Activated effector memory CD4-positive, alpha-beta T cell treated with anti-CD3 and anti-CD28 coated beads, Interleukin-2, amount 50 U/mL, for 16 hours (primary cell): ENCODE measurements at places on chromosomes 3 and 15.

DNA sequence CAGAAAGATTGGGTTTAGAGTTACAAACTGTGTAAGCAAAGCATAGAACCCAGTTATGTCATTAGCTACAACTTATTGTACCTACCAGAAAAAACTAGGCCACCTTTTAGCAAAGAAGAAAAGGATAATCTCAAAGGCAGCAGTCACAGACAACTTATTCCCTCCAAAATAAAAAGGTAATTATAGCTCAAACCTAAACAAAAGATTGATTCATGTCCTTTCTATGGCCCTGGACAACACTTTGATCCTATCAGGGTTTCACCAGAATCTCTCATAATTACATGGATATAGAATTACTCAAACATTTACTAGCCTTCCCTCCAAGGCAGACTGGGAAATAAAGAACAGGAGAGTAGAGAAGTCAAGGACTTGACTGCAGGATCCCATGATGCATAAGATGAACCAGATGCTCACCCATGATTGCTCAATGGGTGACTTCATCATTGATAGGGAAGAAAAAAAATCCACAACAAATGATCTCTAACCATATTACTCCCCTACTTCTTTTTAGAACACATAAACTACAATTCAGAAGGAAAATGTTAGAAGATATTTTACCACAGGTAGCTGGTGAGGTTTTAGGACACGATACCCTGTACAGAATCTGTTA is 17.4 kb downstream of the DET1 start:
- no peak for DNase-seq

DNA sequence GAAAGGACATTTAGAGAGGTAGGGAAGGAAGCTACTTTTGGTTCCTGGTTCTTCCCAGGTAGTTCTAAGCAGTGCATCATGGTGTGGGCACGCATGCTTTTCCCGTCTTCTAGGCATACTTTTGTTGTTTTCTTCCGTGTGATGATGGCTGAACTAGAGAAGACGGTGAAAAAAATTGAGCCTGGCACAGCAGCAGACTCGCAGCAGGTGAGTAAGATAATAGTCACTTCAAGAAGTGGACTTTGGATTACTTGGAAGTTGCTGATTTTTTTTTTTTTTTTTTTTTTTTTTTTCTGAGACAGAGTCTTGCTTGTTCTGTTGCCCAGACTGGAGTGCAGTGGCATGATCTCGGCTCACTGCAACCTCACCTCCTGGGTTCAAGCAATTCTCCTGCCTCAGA is 17.9 kb downstream of the FANCD2OS start:
- no peak for DNase-seq

- no peak for DNase-seq
These were observed 29.3 kb downstream of the GRAMD2A start for GRCh38 chr15:72168131-72168807.

GRCh38 chr3:24500806-24501205 is 6.2 kb upstream of the THRB start:
- no peak for DNase-seq

DNA sequence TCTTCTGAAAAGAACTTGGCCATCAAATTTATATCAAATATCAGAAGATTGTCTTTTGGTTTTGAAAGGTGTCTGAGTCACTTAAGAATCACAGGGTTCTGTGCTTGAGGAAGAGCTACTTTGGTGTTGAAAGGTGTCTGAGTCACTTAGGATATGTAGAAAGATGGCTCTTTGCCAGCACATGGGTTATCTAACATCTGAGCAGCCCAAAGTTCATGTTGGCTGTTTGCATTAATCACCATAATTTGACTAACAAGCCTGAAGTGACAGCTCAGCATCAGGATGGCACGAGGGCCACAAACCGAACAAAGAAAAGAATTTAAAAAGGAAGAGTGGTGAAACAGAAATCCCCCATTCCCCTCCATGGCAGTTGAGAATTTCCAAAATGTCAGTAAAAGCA is 190.5 kb upstream of the CMC1 start:
- no peak for DNase-seq

DNA sequence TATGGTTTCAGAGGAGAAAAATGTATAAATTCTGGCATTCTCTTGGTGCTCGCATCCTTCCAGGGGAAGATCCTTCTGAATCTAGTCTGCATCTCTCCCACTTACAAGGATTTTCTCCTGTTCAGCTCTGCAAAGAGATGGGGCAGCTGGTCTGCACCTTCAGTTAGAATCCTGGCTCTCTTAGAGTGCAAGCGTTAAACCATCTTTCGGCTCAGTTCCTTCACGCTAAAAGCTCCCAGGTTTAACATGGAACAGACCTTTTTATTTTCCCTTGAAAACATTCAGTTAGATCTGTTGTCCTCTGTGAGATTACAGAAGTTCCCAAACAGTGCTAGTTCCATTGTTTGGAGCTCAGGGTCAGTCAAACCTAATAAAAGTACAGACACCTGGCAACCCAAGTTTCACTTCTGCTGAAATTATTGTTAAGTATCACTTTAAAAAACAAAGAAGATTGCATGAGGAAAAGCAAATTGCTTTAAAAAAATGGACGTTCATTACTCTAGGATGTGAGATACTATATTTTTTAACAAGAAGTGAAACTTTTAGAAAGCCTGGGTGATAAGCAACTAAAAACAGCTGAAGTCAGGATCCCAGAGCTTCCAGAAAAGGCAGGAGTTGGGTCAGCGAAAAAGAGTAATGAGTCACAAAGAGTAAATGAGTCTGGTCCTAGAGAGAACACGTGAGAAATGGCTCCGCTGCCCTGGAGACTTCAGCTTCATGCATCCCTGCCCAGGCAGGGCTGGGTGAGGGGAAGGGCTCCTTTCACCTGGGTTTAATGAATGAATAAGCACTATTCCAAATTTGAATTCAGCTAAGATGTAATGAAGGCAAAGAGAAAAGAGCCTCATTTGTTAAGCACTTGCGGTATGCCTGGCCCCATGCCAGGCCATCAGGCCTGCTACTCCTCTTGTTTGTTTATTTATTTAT is 63.3 kb downstream of the ABTB1 start:
- peak; percentile 4 for DNase-seq

DNA sequence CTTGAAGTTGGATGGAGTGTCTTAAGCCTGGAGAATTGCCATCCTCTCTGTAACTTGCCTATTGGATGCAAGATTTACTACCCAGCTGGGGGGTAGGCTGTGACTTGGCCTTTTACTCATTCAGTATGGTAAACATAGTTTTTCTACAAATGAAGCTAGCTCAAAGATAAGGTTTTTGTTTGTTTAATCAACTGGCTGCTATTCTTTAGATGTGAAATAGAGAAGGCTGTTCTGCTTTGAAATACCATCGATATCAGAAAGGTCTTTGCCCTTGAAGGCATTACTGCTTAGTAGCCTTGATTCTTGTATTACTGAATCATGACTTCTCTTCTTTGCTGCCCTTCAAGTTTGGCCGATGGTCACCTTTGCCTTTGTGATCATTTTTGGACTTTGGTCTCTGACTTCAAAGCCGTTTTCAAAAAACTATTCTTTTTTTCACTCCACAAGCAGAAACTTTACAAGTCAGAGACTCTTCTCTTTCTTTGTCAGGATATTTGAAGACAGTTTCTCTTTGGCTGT is 83.1 kb downstream of the GAP43 start:
- no peak for DNase-seq

DNA sequence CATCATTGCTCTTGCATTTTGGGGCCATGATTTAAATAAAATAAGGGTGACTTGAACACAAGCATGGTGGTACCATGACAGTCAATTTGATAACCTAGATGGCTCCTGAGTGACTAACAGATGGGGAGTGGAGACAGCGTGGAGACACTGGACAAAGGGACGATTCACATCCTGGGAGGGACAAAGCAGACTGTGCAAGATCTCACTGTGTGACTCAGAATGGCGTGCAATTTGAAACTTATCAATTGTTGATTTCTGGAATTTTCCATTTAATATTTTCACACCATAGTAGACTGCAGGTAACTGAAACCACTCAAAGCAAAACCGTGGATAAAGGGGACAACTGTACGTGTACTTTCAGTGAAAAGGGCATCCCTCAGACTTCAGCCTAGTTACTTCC is 25.5 kb downstream of the MCCC1 start:
- no peak for DNase-seq

GRCh38 chr3:124014366-124014942 is 22.5 kb upstream of the ROPN1 start:
- DNase-seq: no peak

GRCh38 chr3:117651246-117651645 is 941.7 kb downstream of the TUSC7 start:
- no peak for DNase-seq

- DNase-seq: no peak
These were observed 23.4 kb upstream of the NRG4 start for GRCh38 chr15:76035593-76035992.

DNA sequence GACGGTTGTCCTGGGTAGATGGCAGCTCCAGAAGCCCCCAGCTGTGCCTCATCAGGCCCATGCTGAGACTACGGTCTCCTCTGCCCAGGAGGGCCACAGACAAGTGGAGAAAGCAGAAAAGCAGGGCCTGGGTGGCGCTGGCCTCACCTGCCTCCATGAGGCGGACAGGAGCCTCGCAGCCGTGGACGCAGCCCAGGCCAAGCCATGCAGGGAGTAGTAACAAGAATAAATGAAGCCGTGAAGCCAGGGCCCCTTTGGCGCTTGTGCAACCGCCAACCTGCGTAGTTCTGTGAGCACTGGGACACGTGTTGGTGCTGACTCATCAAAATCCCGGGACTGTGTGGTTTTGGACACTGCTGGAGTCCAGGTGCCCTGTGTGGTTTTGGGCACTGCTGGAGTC is 12.3 kb upstream of the MUC4 start:
- DNase-seq: no peak

DNA sequence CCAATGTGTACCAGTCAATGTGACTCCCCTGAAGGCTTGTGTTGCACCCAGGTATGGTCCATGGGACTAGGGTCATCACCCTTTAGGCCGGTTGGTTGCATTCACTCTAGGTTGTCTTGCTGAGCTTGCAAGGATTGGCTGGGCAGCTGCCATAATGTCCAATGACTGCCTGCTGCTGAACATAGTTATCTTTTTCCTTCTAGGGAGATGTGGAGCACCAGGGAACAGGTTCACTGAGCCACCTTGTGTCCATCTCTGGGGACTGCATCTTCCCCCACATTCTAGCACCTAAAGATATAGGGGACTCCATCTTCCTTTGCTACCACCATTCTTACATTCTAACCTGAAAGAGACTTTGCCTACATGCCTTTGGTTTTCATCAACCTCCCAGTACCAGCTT is 580.4 kb upstream of the TBL1XR1 start:
- peak; percentile 69 for DNase-seq

DNA sequence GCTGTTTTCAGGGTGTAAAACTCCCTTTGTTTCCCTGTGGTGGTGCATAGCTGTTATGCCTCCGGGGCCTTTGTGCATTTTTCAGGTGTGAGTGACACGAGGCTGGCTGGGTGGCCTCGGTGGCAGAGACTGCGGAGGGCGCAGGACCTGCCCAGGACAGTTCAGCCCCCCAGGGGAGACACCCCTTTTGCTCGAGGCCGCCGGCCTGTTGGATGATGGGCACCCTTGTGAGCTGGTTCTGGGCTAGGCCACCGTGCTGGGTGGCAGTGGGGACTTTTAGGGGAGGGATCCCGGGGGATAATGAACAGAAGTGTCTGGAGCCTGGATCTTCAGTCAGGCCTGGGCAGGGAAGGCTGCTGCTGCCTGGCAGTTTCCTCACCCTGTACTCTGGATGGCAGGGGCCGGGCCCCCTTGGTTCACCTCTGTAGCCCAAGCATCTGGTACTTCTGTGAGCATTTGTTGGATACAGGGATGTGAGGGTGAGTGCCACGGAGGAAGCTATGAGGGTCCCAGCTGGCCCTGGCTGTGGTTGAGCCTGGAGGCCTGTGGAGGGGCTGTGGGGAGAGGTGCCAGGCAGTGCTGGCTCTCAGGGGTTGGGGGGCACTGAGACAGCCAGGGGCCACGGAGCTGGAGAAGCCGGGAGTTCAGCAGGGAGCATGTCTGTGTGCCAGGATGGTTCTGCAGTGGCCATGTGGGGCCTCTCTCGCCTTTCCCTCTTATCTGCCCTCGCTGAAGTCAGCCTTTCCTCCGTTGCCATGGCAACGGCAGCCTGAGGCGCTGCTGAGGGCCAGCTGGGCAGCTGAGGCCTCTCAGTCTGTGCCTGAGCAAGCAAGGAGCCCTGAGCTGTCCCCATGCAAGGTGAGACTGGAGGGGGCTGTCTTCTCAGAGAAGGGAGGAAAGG is 49.0 kb downstream of the KY start:
- DNase-seq: no peak
